ENCODE measurements at places on chromosomes 13 and 19. TPM values are rescaled to one million over a fixed set of nuclear protein-coding genes. Genes with fewer than 3 reads are reported as not detected.

The APC2 gene
- total RNA-seq = 0.07 TPM

The TJP3 gene
- total RNA-seq = not detected

DNA sequence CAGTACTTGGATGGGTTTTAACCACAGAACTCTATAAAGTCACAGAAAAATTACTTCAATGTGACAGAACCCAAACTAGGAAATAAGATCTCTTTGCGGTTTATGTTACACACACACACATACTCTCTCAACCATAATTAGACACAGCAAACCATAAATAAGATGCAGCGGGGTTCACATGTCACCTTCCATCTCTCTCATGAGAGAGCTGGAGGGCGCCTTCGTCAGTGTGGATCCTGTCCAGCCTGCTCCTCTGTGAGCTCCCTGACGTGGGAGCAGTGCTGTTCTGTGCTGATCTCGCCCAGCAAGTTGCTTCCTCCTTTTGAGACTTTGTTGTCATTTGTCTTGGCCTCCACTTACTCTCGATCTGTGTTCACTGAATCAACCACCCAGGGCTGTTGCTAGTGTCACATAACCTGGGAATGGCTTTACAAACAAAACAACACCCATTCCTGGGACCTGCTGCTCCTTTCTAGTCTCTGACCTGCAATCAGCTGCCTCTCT is 204.9 kb upstream of the KL start:
- DNase-seq = no peak

GRCh38 chr19:16002406-16003384 is 53.9 kb downstream of the OR10H4 start:
- DNase-seq = peak; percentile 2

GRCh38 chr13:20911037-20911436 is 8.5 kb upstream of the XPO4 start:
- DNase-seq = no peak

GRCh38 chr13:99980201-99980823 is 1.3 kb upstream of the ZIC2 start:
- DNase-seq = no peak

DNA sequence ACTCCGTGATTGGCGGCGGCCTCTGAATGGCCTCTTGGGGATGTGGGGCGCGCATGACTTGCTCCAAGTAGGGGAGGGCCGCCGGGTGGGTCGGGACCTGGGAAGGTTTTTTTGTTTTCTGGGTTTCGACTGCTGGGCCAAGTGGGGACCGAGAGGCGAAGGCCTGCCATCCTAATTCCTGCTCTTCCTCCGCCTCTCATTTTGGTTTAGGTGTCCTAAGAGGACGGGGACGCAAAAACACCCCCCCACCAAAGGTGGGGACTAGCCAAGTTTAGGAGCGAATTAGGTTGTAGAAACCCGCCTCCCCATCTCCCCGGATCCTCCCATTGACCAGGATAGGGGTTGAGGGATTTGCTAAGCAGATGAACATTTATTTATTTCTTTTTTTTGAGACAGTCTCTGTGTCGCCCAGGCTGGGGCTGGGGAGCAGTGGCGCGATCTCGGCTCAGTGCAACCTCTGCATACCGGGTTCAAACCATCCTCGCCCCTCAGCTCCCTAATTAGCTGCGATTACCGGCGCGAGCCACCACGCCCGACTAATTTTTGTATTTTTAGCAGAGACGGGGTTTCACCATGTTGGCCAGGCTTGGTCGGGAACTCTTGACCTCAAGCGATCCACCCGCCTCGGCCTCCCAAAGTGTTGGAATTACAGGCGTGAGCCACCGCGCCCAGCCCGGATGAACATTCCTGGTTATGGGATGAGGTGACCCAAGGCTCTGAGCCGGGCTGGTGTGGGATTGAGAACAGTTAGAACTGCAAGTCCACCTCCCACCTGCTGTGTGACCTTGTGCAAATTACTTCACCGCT is 838 bp downstream of the PPP2R1A start:
- DNase-seq = no peak

The ZNF729 gene
- not detected for total RNA-seq

The YJEFN3 gene
- total RNA-seq = 0.35 TPM
